ENCODE measurements at places on chromosomes 13 and 19.

GRCh38 chr13:73842184-73842583 lies 292.0 kb downstream of the KLF12 start:
- no peak for DNase-seq

DNA sequence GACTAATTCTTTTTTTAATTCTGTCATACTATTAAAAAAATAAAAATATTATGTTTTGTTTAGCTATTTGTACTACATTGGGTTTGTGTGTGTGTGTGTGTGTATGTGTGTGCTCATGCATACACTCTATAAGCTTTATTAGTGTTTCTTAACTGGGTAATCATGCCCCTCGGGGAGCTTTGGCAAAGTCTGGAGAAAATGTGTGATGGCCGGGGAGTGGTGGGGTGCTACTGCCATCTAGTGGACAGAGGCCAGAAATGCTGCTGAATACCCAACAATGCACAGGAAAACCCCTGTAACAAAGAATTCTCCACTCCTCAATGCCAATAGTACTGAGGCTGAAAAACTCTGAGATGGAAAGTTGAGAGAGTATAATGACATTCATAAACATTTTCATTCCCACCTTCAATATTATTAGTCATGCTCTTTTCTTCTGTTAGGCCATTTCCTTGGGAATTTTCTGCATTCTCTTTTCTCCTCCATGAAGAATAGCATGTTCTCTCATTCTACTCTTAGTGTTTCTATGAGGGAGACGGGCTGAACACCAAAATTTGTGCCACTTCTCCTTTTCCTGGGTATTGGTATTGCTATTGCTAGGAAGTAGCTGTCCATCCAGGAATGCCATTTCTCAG lies 157.3 kb downstream of the DNAJC3 start:
- peak; percentile 70 for DNase-seq

DNA sequence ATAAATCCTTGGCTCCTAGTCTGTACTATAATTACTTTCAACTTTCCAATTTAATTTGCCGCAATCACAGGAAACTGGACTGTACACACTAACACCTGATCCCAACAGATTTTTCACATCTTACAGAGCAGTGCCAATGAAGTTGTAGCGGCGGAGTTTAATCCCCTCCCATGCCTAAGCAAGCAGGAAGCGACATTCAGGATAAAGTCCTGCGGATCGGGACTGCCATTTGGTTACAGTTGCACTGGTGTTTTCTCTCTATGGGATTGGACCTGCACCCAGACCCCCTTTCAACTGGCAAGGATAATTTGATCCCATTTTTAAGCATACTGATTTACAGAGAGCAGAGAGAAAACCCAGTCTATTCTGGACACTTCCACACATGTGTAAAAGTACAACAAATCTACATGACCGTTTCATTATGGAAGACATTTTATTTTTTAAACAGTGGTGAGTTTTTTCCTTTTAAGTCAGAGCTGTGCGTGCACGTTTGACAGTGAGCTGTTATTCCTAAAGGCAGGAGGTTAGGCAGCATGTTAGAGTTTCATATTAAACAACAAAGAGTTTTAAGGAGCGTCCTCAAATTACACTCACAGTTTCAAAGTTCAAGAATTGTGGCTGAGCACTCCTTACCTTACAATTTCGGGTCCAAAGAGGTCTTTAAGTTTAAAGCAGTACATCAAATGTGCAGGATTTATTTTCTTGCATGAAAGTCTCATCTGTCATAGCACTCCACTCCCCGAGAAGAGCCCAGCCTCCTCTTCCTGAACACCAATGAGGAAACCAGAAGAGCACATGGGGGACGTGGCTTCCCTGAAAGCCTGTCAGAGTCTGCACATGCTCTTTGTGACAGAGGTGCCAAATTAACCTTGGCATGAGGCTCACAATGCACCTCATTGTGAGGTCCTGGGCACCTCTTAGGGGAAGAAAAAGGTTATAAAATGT lies 141.6 kb upstream of the RFC3 start:
- peak; percentile 49 for DNase-seq

GRCh38 chr13:102932331-102932730 lies 86.5 kb downstream of the ERCC5 start:
- DNase-seq, result no peak

DNA sequence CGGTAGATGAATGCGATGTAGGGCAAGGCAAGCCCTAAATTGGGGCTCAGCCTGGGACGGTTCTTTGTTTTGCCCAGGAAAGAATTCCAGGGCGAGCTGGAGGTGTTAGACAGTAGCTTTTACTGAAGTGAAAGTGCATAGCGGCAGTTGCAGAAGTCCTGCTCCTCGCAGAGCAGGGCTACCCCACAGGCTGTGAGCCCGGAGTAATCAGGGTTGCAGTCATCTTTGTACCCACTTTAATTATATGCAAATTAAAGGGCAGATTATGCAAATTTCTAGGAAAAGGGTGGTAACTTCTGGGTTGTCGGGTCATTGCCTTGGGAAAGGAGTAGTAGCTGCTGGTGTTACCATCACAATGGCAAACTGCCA lies 30.5 kb downstream of the VAV1 start:
- DNase-seq, result no peak

- DNase-seq, result no peak
Observed at GRCh38 chr13:100399455-100399854, 189.1 kb downstream of the GGACT start.
